Cortex of kidney (tissue), 1 donor: ENCODE measurements at places on chromosomes 7 and 10.

DNA sequence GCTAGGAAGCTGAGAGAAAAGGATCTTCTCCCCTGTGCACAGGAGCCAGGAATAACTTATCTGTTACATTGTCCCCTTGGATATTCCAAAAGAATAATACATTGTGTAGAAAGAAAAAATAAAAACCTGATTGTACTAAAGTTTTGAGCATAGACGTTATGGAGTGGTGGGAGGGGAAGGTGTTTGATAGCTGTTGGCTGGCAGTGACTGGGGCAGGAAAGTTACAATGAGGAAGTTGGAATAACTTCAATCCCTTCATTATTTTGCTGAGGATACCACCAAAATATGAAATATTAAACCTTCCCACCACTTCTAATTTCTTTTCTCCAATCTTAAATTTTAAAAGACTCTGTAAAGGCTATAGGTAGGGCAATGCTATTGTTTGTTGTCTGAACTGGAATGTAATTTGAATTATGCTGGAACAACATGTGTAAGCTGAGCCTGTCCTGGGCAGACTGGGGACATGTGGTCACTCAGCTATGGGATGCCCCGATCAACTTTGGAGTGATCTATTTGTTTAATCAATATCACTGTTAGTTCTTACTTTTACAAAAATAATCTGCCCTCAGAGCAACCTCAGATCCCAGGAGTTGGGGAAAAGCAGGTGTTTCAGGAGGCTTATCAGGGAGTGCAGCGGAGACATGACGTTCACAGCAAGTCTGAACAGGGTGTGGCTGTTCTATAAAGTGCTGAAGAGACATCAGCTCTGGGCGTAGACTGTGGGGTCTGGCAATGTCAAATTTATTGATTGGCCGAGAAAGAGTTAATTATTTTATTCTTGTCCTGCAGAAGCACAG is 20.8 kb downstream of the CYP3A43 start:
- no peak for DNase-seq

- no peak for DNase-seq
These were observed 55.5 kb downstream of the VWA2 start for GRCh38 chr10:114294549-114294948.

- no peak for DNase-seq
These were observed 225.4 kb downstream of the TCERG1L start for GRCh38 chr10:131086094-131086493.

DNA sequence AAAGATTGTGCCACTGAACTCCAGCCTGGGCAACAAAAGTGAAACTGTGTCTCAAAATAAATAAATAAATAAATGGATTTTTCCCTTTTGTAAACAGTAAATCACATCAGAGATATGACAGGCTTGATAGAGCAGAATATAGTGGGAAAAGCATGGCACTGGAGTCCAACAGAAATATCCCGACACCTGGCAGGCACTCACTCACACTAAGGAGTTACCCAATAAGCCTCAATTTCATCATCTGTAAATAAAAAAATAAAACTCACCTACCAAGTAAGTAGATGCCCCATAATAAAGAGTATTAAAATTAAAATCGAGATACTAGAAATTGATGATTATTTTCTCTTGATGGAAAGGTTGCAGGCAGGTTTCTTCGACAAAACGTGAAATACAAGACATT is 1.7 kb downstream of the ATE1 start:
- no peak for DNase-seq

- DNase-seq: no peak
These were observed 65.1 kb downstream of the ZRANB1 start for GRCh38 chr10:125006921-125007426.

DNA sequence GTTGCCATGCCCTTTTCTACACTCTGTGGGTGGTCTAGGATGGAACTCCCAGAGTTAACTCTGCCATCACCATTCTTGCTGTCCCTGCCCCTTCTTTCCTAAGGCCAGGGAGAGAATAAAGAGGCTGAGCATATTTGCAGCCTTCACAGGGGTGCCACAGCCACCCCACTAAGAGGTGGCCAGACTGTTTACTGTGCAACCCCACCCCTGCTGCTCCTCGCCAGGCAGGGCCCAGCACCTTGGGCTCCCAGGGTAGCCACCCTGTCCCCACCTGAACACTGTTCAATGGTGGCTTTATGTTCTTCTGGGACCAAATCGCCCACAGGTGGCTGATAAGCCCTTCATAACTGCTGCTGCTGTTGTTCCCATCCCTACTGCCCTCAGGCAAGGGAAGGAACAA is 198.9 kb downstream of the SNX13 start:
- DNase-seq: no peak

GRCh38 chr7:142412551-142413193 is 154.8 kb upstream of the PRSS58 start:
- DNase-seq: no peak

DNA sequence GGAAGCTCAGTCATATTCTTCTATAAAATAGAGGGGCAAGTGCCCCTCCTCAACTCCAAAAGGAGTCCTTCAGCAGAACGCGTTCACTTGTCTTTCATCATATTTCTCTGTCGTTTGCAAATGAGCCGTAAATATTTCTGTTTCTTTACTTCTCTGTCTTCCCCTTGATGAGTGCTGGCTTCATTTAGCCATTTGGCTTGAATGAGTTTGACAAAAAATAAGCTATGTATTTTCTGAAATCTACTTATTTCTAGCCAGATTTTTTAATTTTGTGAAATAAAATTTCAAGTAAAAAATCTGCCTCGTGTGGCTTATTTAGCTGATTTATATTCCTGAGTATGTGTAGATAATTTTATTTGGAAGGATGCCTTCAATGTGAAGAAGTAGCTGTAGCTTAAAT is 170.8 kb upstream of the DGKB start:
- no peak for DNase-seq

- DNase-seq: no peak
These were observed 4.7 kb upstream of the PLXDC2 start for GRCh38 chr10:19811540-19811939.
